ENCODE measurements at places on chromosomes 12 and 14.

- DNase-seq: no peak
These were observed 36.4 kb downstream of the PDE3A start for GRCh38 chr12:20404576-20405346.

GRCh38 chr12:26833743-26834490 lies 923 bp upstream of the ITPR2 start:
- DNase-seq: no peak

GRCh38 chr14:91511043-91511383 lies 903 bp upstream of the PPP4R3A start:
- DNase-seq: no peak

- DNase-seq: peak; percentile 63
These were observed 6.7 kb downstream of the VASH1 start for GRCh38 chr14:76767681-76768656.

GRCh38 chr12:49824895-49825294 lies 3.3 kb downstream of the NCKAP5L start:
- DNase-seq: no peak

- DNase-seq: no peak
These were observed 1.7 kb downstream of the FAIM2 start for GRCh38 chr12:49901986-49902385.

- DNase-seq: no peak
These were observed 18.4 kb downstream of the ATXN2 start for GRCh38 chr12:111580737-111581136.

- DNase-seq: no peak
These were observed 12.5 kb downstream of the RTL1 start for GRCh38 chr14:100891051-100891450.

- no peak for DNase-seq
These were observed 231.1 kb downstream of the SLC2A13 start for GRCh38 chr12:39874785-39875184.

- DNase-seq: no peak
These were observed 28.6 kb upstream of the RND1 start for GRCh38 chr12:48894271-48894670.

- peak; percentile 8 for DNase-seq
These were observed 401.4 kb downstream of the RPL10L start for GRCh38 chr14:46250113-46250703.

GRCh38 chr12:50936821-50937530 lies 15.4 kb upstream of the HIGD1C start:
- DNase-seq: no peak

GRCh38 chr14:77306416-77306815 lies 14.3 kb downstream of the POMT2 start:
- DNase-seq: no peak

GRCh38 chr14:61296719-61297502 lies 15.8 kb upstream of the TMEM30B start:
- no peak for DNase-seq

DNA sequence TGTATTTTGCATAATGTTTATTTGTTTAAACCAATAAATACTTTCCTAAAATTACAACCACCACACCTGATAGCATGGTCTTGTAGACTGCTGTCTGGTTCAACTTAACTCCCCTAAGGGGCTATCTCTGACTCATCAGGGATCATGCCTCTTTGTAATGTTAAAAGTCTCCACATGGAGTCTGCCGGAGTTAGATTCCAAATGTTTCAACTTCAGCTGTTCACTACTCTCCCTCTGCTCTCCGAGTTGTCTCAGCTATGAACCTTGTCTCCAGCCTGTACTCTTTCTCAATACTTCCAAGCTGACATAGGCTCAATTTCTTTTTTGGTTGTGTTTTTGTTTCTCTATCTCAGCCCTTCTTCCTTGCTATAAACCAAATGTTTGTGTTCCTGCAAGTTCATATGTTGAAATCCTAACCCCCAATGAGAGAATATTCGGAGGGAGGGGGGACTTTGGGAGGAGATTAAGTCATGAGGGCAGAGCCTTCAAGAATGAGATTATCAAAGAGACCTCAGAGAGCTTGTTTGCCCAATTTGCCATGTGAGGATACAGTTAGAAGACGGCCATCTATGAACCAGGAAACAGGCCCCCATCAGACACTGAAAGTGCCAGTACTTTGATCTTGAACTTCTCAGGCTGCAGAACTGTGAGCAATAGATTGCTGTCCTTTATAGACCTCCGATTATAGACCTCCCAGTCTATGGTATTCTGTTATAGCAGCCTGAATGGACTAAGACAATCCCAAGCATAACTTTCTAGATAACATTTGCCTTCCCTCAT lies 858.2 kb downstream of the VRK1 start:
- DNase-seq: no peak

DNA sequence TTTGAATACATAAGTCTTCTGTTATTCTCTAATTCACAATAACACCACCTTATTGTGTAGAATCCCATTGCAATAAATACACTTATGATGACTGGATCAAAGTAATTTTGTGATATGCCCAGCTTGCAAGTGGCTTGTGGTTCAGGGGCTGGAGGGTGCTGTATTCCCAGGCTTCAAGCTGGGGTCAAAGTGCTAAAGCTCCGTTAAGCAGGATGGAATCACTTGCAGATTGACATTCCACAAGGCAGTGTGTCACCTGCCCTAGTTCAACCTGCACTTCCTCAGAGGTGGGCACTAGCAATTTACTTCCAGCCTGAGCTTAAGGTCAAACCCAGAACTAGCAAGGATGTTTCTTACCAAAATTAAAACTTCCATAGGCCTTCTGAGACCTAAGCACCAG lies 166.6 kb downstream of the SSPN start:
- DNase-seq: no peak

DNA sequence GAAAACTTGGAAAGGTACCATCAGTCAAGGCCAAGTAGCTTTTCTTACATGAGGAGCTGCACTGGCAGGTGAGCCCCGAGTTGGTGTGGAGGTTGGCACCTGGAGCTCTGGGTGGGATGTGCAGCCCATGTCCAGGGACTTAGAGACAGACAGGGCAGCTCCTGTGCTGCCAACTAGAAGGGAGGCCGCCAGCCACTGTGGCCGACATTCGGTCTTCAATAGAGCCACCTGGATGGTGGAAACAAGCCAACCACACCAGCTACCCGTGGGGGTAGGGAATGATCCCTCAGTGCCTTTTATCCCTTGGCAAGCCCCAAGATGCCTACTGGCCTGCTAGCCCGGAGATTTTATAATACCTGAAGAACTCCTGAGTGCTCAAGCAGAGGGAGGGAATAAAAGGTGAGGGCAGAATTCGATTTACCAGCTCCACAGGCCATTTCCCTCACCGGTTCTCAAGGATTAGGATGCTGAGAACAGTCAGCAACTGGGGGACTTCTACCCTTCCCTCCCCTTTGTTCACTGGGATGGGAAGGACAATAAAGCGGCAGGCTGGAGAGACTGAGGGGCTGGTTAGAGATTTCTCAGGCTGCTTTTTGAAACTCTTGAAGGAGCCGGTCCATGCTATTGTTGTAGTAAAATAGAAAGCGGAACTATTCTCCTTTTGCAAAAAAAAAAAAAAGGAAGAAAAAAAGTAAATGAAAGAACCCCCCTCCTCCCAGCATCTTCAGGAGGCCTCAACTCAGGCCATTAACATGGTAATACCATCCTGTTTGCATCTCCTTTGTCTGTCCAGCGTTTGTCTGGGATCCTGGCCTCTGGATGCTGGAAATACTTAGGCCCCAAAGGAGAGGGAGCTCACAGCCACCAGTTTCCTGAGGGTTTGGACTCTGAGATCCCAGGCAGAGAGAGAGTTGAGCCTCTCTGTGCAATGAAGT lies 321.6 kb downstream of the ZFP36L1 start:
- DNase-seq: no peak

GRCh38 chr14:98622208-98623051 lies 649.6 kb downstream of the BCL11B start:
- DNase-seq: no peak

GRCh38 chr12:92403210-92404175 lies 257.8 kb upstream of the BTG1 start:
- no peak for DNase-seq

DNA sequence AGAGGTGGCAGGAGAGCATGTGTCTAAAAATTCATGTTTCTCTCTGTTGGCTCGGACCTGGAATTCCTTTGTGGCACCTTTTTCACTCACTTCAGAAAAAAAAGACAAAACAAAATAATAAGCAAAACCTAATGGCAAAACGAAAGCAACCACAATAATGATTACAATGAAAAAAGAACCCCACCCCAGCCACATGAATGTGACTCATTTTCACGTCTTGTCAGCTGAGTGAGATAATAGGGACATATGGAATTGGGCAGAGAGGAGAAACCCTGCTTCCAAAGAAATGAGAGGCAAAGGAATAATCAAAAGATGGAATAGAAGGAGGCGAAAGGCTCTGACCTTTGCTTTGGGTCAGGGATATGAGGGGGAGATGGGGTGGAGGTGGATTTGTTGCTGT lies 143.4 kb downstream of the SLC8A3 start:
- no peak for DNase-seq

- DNase-seq: no peak
These were observed 49.0 kb downstream of the AREL1 start for GRCh38 chr14:74663884-74664283.

GRCh38 chr12:111186347-111186746 lies 182.5 kb downstream of the PHETA1 start:
- DNase-seq: no peak

GRCh38 chr12:125202421-125202820 lies 137.2 kb downstream of the AACS start:
- no peak for DNase-seq
